Coronary artery (tissue), 2 donors: ENCODE measurements at places on chromosomes 5 and 9.

DNA sequence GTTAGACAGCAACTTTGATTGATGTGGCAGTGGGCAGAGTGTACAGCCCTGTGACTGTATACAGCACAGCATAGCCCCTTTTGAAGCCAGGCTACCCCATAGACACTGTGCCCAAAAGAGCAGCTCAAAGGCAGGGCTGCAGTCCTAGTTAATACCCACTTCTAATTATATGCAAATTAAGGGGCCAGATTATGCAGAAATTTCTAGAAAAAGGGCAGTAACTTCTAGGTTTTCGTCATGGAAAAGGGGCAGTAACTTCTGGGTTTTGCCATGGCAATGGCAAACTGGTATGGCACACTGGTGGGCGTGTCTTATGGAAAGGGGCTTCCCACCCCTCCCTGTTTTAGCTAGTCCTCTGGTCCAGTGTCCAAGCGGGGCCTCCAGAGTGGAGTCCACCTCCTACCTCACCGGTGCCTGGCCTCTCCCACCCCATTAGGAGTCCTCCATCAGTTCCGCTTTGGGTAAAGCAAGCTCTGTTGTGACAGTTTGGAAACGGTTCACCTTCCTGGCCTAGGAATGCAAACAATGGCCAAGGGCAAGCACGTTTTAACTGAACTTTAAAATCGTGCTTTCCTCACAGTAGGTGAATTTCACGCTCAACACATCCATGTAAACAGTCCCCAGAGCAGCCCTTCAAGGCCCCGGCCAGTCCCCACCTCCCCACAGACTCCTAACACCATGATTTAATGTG lies 5.6 kb downstream of the ADAMTS13 start:
- DNase-seq, result no peak

DNA sequence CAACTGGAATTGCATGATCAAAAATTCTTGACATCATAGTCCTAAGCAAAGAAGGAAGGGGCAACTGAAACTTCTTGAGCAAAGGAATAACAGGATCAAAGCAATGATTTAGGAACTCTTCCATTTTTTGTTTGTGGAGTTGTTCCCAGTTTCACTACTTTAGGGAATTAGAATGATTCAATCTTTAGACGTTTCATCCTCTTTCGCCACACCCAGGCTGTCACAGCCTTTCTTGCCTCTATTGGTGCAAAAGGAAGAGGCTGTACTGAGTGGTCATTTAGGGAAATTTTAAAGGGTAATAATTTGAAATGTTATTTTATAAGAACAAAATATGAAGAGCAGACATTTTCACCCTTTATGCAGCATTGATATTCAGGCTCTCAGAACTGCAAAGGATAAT lies 1026.0 kb upstream of the ARRDC3 start:
- no peak for DNase-seq

GRCh38 chr5:149581931-149582768 lies 852 bp downstream of the ARHGEF37 start:
- DNase-seq, result no peak

- no peak for DNase-seq
Observed at GRCh38 chr5:3598769-3599211, 3.2 kb downstream of the IRX1 start.

GRCh38 chr9:88733651-88734421 lies 198.9 kb downstream of the NXNL2 start:
- DNase-seq, result peak; percentile 90

- no peak for DNase-seq
Observed at GRCh38 chr5:126198531-126198930, 224.7 kb upstream of the GRAMD2B start.

DNA sequence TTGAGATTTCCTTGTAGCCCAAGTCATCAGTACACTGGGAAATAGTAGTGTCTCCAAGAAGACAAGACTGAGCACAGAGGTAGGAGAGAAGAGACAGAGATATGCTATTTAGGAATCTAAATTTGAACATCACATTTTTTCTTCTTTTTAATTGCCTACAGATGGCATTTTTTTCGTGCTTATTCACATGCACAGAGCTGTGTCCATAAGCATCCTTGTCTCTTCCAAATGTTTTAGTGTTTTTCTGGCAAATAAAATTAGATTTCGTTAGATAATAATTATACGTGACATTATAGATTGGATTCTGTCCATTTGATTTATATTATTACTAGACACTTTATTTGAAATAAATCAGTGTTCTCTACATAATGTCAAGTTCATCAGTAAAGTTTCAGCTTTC lies 80.9 kb downstream of the PRR16 start:
- DNase-seq, result no peak

GRCh38 chr9:135335691-135336181 lies 143.8 kb upstream of the PPP1R26 start:
- DNase-seq, result peak; percentile 49

DNA sequence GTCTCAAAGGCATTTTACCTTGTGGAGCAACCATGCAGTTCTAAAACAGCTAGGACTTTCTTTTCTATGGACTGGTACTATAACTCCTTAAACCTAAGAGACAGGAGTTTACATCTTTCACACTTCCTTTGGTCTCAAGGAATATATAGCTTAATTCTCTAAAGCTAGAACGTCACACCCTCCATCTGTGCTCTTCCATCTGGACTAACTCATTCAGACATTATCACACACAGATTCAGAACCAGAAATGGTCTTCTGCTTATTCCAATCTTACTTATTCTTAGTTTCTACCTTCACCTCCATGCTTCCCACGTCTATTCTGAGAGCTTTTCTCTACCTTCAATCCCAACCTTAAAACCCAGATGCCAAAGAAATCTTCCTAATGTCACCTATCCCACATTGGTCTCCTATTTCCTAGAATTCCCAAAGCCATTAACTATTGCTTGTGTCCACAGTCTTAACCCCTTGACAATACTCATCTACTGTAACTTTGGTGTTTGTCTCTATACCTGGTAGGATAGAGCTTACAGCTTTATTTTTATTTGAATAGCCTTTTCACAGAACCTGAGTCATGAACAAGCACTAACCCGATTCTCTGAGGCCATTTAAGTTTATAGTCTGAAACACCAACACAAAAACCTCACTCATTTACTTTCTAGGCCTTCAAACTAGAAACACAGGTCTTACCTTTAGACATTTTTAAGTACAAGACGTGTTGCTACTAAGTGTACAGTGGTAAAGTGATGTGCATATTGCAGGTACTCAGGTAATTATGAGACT lies 22.8 kb downstream of the CSNK1A1 start:
- no peak for DNase-seq

DNA sequence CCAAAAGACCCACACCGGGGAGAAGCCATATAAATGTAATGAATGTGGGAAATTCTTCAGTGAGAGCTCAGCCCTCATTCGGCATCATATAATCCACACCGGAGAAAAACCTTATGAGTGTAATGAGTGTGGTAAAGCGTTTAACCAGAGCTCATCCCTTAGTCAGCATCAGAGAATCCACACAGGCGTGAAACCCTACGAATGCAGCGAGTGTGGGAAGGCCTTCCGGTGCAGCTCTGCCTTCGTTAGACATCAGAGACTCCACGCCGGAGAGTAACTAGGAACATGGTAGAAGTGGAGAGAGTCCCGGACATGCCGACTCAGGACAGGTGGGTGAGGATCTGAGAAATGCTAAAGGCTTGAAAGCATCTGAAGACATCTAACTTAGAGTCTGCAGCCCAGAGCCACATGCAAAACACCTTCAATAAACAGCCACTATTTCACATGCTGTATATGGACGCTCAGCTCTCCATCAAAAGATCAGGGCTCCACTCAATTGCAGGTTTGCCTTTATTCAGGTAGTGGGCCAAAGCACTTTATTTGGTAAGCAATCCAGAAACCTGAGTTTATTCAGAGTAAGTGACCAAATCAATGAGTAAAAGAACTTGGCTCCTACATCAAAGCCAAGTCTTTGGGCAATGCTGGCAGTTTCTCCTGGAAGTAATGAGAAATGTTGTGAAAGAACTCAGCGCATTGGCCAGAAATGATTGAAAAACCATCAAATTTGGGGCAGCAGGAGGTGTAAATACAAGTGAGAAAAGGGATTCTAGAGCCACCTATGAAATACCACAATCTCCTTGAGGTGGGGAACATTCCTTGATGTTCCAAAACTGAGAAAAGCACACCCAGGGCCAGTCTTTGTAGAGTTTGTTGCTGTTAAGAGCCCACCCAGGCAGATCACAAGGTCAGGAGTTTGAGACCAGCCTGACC lies 6.0 kb downstream of the RPL12 start:
- DNase-seq, result no peak

DNA sequence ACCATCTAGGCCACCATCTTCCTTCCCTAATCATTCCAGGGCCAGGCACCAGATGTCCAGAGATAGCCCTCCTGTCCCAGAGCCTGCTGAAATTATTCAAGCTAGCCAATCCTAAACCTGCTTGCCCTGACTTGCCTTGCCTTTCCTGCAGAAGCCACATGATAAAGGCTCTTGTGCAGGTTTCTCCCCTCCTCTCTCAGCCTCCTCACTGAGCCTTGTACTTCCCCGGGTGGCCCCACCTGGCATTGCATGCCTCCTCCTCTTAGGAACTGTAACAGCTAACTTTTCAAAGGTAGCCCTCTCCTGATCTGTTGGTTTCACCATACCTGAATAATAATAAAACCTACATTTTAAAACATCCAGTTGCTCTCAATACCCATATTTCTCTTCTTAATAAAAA lies 42.6 kb downstream of the DIRAS2 start:
- no peak for DNase-seq

- no peak for DNase-seq
Observed at GRCh38 chr9:121998513-121999049, 94.5 kb downstream of the TTLL11 start.

- DNase-seq, result no peak
Observed at GRCh38 chr9:137181680-137182079, 6.7 kb downstream of the ANAPC2 start.

GRCh38 chr5:14206028-14206725 lies 63.0 kb downstream of the TRIO start:
- DNase-seq, result no peak

- no peak for DNase-seq
Observed at GRCh38 chr5:151825445-151825844, 53.7 kb downstream of the G3BP1 start.

DNA sequence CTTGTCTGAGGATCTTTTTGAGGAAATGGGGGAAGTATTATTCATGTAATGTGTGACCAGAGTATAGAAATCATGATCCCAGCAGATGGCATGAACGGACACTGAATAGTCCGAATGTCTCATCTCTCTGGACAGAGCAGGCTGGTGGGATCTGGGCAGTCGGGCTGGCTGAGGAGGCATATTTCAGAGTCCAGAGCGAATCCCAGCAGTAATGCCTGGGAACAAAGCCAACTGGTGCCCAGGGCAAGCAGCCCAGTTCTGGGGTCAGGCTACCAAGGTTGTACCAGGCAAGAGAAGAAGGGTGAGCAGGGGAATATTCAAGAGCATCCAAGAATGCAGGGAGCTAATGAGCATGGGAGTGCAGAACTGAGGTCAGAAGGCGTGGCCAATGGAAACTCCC lies 306.4 kb downstream of the ZSWIM6 start:
- no peak for DNase-seq

GRCh38 chr5:16812911-16813310 lies 123.2 kb downstream of the MYO10 start:
- no peak for DNase-seq

DNA sequence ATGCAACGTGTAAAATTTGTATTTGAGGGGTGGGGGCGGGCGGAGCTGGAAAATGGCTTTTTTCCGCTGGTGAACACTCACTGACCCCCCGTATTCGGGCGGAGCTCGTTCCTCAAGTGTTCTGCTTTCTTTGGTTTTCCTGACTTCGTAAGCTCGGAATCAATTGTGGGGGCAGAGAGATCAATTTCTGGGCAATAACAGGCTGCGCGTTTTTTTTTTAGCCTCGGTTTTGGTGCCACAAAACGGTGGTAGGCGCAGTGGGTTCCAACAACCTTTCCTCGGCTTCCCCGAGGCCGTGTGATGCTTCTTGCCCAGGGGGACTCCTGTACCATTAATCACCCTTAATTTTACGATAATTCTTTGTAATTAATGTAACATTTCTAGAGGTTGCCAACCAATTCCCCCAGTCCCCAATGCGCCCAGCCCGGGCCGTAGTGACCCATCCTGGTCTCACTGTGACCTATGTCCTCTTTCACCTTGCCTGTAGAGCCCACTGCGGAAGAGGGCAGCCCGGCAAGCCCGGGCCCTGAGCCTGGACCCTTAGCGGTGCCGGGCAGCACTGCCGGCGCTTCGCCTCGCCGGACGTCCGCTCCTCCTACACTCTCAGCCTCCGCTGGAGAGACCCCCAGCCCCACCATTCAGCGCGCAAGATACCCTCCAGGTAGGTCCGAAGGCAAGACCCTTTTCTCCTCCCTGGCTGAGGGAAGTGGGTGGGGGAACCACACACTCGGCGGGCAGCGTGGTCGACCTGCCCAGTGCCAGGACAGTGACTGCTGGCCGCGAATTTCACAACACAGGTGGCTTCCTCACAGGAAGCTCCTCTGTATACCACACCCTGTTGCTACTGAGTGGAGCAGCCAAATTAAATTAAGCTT lies 3.7 kb downstream of the NR4A3 start:
- DNase-seq, result no peak

DNA sequence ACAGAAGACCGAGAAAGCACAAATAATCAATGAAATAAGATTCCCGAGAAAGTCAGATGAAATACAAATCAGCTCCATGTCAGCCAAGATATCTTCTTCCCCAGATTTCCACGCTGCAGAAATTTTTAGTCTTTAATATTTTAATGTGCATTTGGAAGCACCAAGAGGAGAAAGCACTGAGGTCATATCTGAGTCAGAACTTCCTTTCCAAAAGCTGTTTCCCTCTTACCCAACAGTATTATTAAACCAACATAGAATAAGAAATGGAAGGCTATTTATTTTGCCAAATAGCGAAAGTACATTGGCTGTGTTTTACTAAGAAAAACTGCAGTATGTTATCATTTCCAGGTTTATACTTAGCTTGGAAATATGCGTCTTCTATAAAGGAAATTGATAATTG lies 772.1 kb upstream of the CDH9 start:
- DNase-seq, result no peak

- no peak for DNase-seq
Observed at GRCh38 chr9:82805027-82805426, 257.9 kb downstream of the RASEF start.

GRCh38 chr5:41334758-41335157 lies 121.4 kb upstream of the C6 start:
- DNase-seq, result no peak

- DNase-seq, result no peak
Observed at GRCh38 chr5:163943546-163943945, 438.1 kb downstream of the MAT2B start.

DNA sequence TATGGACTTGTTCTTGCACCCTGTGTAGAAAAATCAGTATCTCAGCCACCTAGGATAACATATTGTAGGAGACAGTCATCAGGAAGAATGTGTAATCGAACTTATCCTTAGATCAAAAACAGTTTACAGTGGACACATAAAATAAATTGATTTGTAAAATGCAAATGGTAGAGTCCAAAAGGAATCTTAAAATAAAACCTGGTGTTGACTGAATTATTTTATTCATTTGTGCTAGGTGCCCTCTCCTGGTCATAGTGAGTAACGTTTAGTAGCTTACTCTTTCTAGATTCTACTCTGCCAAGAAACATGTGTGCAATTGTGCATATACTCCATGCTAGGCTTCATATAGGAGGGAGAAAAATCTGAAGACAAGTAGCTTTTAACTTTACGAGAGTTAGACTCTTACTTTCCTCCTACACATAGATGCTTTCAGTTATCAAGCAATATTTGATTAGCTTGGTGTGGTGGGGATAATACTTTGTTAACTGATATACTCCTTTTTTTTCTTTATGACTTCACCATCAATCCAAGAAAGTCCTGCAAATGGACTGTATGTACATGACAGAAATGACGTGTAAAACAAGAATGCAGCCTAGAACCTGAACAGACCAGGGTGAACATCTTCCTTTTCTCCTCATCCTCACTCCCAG lies 23.7 kb upstream of the LOX start:
- no peak for DNase-seq
